Activated CD4-positive, alpha-beta memory T cell treated with anti-CD3 and anti-CD28 coated beads for 36 hours (primary cell): ENCODE measurements at places on chromosomes 1 and 21.

DNA sequence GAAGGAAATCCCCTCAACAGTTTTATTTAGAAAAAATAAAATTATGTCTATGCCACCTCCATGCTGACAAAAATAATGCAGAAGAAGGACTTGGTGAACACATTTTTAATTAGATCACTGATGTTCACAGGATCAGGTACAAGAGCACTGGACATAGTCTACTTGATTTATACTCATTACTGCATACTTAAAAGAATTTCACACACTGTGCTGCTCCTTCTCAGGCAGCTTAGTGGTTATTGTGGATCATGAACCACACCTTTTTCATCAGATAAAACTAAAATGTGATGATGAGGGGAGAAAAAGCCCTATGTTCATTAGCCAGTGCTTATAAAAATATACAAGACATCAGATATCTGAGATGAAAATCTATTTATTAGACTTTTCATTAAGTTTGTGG, 103.3 kb upstream of the DPH5 start:
- no peak for DNase-seq

DNA sequence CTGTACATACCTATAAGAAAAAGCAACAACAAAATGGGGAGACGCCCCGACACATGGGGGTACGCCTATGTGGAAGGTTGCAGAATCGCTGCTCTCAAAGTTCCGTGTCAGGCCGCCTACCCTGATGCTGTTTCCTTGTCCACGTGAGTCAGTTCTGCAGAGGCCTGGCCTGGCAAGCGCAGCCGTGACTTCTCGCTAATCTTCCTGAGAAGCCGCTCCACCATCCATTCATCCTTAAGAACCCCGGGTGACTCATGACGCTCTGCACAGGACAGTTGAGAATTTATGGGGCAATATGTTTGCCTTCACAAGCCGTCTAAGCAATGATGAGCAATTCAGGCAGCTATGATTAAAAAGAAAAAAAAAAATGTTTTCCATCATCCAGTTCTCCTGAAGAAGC, 122.3 kb upstream of the TMPRSS2 start:
- DNase-seq: no peak

GRCh38 chr1:222009105-222009730, 267.3 kb upstream of the DUSP10 start:
- peak; percentile 27 for DNase-seq

DNA sequence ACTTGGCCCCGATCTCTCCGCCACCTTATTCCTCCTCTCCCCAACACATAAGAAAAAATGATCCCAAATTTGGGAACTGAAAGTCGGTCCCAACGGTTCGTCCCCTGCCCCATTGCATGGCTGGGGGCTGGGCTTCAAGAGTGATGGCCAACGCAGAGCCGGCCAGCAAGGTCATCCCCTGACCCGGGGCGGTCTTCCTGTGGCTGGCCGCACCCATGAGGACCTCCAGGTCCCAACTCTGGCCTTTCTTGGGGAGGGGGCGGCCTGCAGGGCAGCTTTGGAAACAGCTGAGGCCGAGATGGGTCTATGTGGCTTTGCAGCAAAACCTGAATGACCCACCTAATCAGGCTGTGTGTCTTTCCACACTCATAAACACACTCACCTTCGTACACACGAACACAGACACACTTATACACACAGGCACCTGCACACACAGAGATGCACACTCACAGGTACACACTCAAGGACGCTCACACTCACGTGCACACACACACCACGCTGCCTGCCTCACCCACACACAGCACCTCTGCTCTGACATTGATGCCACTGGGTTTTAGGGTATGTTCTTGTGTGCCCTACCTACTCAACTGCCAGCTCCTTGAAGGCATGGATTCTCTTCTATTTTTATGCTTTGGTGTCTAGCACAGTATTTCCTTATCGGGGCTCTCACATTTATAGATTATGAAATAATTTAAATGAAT, 562 bp downstream of the DYNLT5 start:
- no peak for DNase-seq

DNA sequence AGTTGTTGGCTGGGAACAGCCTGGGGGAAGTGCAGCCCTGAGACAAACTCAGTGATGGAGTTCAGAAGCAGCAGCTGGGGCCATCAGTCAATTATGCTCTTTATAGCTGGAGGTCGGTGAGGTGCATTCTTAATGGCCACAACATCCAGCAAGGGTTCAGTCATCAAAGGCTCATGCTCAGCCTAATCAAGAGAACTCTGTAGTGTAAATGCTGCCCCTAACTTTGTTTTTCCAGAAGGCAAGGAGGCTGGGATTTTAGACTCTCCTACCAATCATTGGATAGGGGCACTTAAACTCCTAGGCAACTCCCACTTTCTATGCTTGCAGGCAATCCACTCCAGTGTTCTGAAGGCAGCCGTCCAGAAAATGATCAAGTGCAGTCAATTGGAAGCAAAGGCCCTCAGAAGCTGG, 15.0 kb upstream of the RGS4 start:
- DNase-seq: no peak

- peak; percentile 89 for DNase-seq
Observed at GRCh38 chr1:41728403-41729202, 190.1 kb downstream of the HIVEP3 start.

DNA sequence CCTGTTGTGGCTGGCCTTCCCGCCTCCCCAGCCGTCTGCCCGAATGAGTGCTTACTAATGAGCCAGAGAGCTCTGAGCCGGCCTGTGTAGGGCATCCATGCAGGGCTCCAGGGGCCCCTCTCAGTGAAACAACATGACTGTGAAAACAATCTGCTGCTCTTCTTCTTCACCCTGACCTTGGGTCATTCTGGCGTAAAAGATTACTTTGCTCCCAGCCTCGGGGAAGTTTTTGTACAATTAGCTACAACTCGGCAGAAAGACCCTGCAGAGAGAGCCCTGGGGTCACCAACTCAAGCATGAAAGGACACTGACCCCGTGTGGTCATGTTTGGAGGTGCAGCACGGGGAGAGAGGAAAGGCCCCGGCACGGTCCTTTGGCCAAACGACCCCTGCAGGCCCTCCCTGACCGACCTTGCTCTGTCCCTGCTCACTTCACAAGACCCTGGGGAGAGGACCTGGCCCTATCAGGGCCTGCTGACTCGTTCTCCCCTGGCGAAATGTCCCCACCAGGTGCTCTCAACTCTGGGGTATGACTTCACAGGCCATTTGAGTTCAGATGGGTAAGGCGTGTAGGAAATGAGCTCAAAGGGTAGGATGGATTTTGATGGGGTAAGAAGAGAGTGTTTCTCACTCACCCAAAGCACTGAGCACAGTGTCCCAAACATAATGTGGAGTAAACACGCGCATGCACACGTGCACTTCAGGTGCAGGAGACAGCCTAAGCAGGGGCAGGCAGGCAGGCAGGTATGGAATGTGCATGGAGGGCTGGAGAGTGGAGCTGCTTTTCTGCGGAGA, 22.9 kb upstream of the FAM20B start:
- DNase-seq: peak; percentile 73

GRCh38 chr1:8524627-8525157, 206.8 kb downstream of the SLC45A1 start:
- DNase-seq: no peak

GRCh38 chr1:226310637-226311195, 1.8 kb upstream of the LIN9 start:
- no peak for DNase-seq

GRCh38 chr1:176766779-176767178, 303.8 kb downstream of the PAPPA2 start:
- no peak for DNase-seq

DNA sequence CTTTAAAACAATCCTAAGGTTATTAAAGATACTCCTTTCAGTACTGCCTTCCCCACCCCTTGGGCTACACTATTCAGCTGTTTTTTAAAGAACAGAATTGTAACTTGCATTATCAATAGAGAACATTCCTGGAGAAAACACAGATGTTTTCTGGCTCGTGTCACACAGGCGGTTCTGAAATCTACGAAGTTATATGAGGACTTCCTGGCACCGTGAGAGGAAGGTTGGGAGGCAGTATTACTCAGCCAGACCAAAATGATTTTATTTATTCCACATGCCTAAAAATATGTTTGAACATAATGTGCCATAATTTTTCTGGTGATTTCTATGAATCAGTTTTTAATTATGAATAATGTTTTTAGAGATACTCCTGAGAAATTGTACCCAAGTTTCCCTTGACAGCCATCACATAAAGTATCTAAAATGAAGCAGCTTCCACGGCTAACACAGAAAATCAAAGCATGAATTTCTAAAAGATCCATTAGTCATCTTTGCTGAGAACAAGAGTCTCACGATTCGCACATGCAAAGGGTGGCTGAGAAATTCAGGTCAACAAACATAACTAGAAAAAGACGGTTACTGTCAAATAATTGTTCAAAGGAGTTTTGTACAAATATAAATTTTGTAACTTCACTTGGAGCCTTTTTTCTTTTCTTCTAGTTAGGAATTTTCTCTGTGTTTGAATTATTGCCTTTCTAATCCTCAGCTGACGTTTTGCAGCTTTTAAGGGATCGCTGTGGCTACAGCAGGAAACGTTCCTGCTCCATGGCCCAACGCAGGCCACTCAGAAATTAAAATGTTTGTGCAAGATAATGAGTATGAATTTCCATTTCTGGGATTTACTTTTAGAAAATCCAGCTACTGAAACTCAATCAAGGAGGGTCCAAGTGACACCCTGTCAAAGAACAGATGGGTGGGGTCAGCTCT, 8.0 kb upstream of the SIM2 start:
- DNase-seq: no peak
